Activated CD8-positive, alpha-beta memory T cell treated with anti-CD3 and anti-CD28 coated beads for 48 hours (primary cell): ENCODE measurements at places on chromosomes 5 and 9.

DNA sequence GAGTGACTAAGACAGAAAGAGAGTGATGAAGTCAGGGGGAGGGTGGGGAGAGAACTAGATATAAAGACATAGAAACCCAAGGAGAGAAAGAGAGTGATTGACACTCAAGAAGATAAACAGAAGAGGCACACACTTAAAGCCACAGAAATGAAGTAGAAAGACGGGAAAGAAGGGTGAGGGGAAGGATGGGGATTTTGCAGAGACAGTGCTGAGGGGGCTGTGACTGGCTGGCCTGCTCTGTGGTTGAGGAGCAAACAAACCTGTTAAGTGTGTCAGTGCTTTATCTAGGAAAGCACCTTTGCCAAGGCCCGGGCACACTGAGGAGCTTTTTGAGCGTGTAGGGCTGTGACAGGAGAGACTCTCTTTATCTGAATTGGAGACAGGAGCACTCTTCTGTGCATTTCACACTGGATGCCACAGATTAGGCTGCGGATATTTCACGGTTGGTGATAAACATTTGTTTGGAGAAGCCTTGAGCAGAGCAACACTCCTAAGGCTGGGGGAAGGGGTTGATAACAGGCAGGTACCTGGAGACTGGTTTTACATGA lies 109.1 kb downstream of the DOCK2 start:
- no peak for DNase-seq

GRCh38 chr5:173907686-173908371 lies 19.7 kb downstream of the CPEB4 start:
- no peak for DNase-seq

- no peak for DNase-seq
Observed at GRCh38 chr5:66812291-66812690, 216.1 kb downstream of the MAST4 start.

- no peak for DNase-seq
Observed at GRCh38 chr5:93601802-93602155, 18.8 kb downstream of the NR2F1 start.

- no peak for DNase-seq
Observed at GRCh38 chr5:167940911-167941310, 350.5 kb upstream of the WWC1 start.

DNA sequence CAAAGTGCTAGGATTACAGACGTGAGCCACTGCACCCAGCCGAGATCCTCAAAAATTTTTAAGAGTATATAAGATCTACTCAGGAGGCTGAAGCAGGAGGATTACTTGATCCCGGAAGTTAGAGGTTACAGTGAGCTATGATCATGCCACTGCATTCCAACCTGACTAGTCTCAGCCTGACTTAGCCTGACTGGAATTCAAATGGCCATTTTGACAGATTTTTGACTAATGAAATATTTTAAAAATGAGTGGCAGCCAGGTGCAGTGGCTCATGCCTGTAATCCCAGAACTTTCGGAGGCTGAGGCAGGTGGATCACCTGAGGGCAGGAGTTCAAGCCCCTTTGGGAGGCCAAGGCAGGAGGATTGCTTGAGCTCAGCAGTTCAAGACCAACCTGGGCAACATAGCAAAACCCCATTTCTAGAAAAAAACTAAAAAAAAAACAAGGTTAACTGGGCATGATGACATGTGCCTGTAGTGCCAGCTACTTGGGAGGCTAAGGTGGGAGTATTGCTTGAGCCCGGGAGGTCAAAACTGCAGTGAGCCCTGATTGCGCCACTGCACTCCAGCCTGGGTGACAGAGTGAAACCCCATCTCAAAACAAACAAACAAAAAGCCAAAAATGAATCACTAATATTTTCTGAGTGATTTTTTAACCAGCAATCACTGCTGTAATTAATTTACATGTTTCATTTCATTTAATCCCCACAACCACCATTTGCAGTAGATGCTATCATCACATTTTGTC lies 16.6 kb downstream of the ATOX1 start:
- DNase-seq: no peak

- no peak for DNase-seq
Observed at GRCh38 chr9:116686693-116687073, 422 bp upstream of the TRIM32 start.

GRCh38 chr5:74648835-74649293 lies 8.3 kb upstream of the ENC1 start:
- DNase-seq: no peak

DNA sequence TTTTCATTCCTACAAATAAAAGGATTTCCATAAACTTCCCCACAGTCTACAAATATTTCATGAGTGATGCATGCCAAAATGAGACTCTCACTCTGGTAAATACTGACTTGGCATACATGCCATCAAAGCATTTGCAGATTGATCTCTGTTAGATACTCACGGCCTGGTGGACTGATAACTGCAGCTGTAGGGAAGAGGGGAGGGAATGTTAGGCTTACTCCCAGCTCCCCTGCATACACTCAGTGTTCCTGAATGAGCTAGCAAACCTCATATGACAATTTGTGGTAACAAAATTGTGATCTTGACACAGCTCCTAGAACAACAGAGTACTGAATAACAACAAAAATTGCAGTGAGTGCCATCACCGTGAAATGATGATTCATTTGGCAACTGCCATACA lies 435.3 kb downstream of the NR2F1-AS1 start:
- DNase-seq: no peak

GRCh38 chr9:13088720-13089427 lies 190.6 kb downstream of the MPDZ start:
- DNase-seq: no peak

GRCh38 chr5:135319458-135319857 lies 79.6 kb downstream of the MACROH2A1 start:
- no peak for DNase-seq

DNA sequence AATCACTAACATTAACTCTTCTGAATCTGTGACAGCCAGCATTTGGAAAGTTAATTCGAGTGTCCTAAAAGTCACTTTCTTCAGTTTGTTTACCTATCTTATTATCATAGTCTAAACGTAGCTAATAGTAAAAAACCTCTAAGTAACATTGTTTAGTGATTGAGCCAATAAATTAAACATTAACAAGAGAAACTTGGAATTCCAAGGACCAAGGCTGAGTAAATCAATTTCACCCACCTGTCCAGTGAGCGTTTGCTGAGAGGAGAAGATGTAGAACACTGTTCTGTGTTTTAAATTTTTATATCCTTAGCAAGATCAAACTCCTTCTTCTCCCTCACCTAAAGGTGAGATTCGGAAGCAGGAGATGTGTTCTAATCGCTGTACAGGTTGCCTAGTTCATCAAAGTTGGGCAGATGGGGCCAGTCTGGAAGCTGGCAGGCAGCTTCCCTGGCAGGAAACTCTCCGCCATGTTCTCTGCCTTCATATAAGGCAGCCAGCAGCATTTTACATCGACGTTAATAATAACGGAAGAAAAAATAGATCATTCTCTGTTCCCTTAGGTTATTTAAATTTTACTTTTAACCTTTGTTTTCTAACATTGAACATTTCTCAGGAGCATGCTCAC lies 89.2 kb downstream of the DAPK1 start:
- no peak for DNase-seq

DNA sequence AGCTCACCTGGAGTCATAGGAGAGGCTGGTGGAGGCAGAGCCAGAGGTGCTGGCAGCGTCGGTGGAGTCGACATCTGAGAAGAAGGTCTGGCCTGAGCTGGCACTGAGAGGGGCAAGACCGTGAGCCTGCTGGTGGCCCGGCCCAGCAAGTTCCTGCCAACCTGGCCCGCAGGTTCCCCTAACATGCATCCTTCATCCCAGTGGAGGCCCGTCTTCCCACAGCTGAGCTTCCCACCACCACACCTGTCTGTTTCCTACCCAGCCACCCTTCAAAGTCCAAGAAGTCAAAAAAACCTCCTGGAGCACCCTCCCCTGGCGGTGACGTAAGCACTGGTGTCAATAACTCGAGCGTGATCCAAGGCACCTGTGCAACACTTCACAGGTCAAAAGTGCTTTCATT lies 16.9 kb downstream of the PHF19 start:
- no peak for DNase-seq

DNA sequence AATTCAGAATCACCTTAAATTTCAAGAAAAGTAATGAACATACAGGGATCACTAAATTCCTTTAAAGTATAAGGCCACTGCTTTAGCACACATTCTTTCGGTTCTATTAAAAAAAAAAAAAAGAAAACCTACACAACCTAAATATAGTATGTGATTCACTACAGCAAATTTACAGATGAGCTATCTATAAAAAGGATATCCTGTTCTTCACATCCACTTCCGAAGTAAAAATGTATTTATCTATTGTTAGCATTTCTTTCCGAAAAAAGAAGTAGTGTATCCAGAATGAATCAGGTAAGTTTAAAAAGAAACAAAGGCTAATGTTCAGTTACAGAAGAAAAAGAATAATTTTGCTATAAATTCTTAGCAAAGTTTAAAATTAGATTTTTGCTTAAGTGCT lies 70.2 kb downstream of the ECPAS start:
- DNase-seq: no peak

- DNase-seq: no peak
Observed at GRCh38 chr9:70131296-70131695, 87.6 kb downstream of the MAMDC2 start.

GRCh38 chr5:149363936-149364335 lies 6.1 kb downstream of the PCYOX1L start:
- no peak for DNase-seq

GRCh38 chr5:149807176-149807575 lies 77.1 kb downstream of the PPARGC1B start:
- no peak for DNase-seq

DNA sequence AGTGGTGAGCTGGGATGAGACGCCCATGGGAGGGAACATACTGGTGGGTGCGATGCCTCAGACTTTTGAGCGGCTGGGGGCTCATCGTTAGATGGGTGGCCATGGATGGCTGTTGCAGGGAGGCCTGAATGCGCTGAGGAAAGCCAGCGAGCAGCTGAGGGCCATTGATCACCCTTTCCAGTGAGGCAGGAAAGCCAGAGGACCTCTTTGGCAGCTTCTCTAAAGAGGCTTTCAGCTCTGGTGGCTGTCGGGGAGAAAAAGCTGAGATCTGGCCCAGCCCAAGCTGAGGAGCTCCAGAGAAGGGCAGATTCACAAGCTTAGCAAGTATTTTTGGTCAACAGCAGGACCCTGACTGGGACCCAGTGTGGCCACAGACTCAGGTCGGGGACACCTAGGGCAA lies 13.3 kb upstream of the VAV2 start:
- DNase-seq: no peak

GRCh38 chr5:88886746-88887341 lies 3.9 kb upstream of the MEF2C start:
- no peak for DNase-seq

- DNase-seq: peak; percentile 49
Observed at GRCh38 chr5:132496631-132497487, 6.3 kb upstream of the IRF1 start.

DNA sequence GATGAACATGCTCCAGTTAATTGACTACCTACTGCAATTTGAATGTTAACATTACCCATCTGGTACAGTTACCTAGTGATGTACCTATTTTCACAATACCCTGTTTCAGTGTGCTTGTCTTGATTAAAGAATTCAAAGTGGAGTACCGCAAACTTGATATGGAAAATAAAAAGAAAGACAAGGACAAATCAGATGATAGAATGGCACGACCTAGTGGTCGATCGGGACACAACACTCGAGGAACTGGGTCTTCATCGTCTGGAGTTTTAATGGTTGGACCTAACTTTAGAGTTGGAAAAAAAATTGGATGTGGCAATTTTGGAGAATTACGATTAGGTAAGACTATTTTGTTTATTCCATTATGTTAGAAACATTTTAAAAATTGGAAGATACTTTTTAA lies 33.5 kb downstream of the CSNK1G3 start:
- DNase-seq: no peak

DNA sequence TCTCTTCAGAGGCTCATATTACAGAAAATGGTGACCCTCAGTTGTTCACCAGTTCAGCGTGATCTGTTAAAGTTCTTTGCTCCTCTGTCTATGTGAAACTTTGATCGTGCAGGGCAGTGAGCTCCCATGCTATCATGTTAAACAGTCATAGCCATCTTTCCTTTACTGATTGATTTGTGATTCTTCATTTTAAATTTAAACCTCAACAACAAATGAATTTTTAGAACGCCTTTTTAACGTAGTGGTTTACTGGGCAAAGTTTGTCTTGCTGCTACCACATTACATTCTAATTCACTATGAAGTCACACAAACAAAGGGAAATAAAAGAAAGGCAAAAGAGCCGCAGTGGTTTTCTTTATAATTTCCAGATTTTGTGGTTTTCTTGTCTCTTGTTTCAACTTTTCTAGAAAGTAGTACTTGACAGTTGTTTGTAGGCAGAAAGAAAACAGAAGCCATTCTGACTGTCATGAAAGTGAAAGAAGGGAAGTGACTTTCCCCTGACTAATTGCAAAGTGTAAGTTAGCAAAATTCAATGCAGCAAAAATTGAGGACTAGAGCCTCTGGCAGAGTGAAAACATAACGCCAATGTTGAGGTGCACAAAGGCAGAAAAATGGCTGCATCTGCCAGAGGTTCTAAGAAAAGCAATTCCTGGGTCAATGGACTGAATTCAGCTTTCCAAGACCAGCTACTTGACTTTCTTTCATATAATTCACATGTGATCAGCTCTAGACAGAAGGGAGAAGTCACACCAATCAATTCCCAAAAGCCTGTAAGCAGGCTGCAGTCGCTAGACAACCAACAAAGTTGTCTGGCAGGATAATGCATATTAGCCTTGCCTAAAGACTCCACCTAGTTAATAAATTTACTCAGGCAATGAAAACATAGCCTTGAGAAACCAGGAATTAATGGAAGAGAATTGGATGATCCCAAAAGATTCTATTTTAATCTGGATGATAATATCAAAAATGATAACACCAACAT lies 7.1 kb upstream of the IFNA6 start:
- DNase-seq: no peak

DNA sequence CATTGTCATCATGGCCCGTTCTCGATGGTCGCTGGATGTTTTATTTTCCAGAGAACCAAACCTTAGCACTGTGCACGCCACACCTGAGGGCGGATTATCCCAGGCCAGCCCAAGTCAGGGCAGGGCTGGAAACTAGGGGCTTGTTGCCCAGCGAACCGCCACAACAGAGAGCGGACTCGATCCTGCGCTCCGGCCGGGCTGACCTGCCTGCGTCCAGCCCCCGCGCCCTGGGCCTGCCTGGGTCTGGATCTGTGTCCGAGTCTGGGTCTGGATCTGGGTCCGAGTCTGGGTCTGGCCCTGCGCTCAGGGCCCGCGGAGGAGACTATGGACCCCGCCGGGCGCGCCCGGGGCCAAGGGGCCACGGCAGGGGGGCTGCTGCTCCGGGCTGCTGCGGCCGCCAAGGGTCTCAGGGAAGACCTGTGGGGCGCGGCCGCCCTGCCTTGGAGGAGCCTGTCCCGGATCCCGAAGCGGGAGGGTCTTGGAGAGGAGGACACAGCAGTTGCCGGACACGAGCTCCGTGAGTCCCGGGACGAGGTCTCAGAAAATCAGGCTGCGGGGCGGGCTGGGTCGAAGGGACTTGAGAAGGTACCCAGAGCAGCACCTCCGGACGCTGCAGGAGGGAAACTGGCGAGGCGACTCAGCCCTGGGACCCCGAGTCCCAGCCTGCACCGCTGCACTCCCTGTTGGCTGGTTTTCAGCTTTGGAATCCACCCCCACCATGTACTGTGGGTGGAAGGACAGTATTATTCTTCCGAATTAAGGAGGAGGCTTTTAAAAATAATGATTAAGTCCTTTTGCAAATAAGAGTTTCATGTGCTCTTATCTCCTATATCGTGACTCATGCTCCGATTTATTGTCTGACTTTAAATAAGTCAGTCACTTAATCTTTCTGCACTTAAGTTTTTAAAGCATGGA lies at the start of gene ANKDD1B:
Gene ANKDD1B, plus strand, starts transcription at position 143 of the 915 bp plus-strand sequence. Its CDS starts 182 bp downstream, at position 325.
- DNase-seq: no peak

GRCh38 chr5:42022383-42022972 lies 97.4 kb downstream of the FBXO4 start:
- DNase-seq: no peak

GRCh38 chr5:149581931-149582768 lies 852 bp downstream of the ARHGEF37 start:
- no peak for DNase-seq

- DNase-seq: no peak
Observed at GRCh38 chr9:69678843-69679538, 6.8 kb upstream of the APBA1 start.
